ENCODE measurements at places on chromosomes 4 and X.

GRCh38 chr4:1049591-1049905 is 38.1 kb downstream of the FGFRL1 start:
- DNase-seq = no peak

DNA sequence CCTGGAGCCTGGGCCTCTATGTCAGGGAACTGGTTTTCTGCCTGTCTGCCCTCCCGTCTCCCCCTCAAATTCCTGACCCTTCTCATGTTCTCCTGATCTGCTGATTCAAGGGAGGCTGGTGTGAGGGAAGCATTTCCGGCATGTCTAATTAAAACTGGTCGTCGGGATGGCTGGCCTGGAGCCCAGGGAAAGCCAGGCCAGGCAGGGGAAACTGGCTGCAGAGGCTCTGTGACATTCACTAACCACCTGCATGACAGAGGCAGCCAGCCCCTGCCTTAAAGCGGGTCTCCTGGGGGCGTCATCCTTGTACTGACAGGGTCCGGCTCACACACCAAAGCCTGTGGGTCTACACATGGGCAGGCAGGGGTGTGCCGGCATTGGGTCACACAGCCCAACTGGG is 35.2 kb downstream of the ABLIM2 start:
- no peak for DNase-seq

DNA sequence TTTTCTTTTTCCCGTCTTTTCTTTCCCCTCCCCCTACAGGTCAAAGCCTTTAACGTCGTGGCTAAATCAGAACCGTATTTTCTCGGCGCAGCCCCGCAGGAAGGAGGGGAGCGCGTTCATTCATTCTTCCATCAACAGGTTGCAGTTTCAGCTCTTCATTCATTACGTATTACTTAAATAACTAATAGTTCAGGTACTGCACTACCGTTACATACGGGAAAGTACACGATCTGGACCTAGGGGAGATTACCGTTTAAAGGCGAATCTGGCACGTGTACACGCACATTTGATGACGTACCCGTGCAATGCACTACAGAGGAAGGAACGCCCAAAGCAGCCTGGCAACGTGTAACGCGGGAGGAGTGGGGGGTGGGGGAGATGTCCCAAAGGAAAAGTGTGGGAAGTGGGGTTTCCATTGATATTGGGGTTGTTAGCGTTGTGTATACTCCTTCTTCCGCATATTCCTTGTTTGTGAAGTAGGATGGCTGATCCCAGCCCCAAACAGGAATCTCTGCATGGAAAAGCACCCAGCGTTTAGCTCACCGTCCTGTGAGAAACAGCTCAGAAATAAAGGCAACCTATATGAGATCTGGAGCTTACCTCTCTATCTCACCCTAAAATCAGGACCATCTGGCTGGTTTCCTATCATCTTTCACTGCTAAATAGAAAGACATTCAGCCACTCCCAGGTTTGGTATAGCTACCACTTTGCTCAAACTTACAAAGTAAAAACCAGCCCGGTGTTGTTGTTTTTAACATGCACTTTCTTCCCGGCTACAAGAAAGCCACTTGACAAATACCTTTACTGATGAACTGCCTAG is 585 bp upstream of the SEC24D start:
- no peak for DNase-seq

GRCh38 chrX:117610806-117611205 is 505.8 kb downstream of the KLHL13 start:
- no peak for DNase-seq

DNA sequence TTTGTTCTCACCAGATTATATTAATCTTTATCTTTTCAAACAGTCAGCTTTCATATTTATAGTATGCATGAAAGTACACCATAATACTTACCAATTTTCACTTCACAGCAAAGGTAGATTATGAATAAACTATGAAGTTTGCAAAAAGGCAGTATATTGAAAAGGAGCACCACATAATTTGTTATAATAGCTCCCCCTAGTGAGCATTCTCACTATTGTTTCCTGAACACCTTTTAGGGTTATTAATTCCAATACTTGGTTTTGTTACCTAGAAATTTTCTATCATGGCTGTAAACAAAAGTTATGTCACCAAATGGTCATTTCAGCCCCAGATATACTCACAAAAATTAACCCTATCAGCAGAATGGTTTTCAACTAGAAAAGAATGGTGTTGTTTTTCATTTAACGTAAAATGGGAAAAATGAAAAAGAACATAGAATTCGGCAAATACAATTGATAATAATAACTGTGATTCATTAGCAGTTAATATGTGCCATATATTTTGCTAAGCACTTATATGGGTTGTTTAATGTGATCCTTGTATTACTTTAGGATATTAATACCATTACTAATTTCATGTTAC is 30.2 kb upstream of the NKX6-1 start:
- DNase-seq = no peak

DNA sequence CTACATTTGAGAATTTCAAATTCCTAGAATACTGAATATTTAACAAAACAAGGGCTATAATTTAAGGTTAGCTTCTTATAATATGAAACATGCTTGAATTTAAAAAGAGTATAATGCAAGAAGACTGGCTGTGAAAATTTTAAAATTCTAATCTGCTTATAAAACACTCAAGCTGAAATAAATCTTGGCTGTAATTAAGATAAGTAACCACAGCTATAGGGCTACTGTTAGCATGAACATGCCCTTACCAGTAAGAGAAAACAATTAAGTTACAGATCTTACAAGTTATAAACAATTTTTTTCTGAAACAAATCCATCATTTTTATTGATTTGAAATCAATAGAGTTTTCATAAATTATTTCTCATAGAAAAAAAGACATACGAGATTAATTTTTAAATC is 148.2 kb downstream of the INPP4B start:
- no peak for DNase-seq

- no peak for DNase-seq
Measured at GRCh38 chr4:2046031-2046961, 12.8 kb upstream of the NAT8L start.

GRCh38 chr4:5034206-5034605 is 14.9 kb upstream of the CYTL1 start:
- no peak for DNase-seq

GRCh38 chrX:18291006-18291545 is 63.4 kb downstream of the SCML2 start:
- no peak for DNase-seq

GRCh38 chr4:155705664-155706063 is 39.0 kb downstream of the GUCY1A1 start:
- no peak for DNase-seq

- DNase-seq = no peak
Measured at GRCh38 chr4:22363036-22363435, 152.8 kb downstream of the ADGRA3 start.

GRCh38 chr4:3029464-3029863 is 44.9 kb downstream of the HTT-AS start:
- DNase-seq = no peak

GRCh38 chr4:165505958-165506837 is 127.4 kb downstream of the CPE start:
- no peak for DNase-seq

DNA sequence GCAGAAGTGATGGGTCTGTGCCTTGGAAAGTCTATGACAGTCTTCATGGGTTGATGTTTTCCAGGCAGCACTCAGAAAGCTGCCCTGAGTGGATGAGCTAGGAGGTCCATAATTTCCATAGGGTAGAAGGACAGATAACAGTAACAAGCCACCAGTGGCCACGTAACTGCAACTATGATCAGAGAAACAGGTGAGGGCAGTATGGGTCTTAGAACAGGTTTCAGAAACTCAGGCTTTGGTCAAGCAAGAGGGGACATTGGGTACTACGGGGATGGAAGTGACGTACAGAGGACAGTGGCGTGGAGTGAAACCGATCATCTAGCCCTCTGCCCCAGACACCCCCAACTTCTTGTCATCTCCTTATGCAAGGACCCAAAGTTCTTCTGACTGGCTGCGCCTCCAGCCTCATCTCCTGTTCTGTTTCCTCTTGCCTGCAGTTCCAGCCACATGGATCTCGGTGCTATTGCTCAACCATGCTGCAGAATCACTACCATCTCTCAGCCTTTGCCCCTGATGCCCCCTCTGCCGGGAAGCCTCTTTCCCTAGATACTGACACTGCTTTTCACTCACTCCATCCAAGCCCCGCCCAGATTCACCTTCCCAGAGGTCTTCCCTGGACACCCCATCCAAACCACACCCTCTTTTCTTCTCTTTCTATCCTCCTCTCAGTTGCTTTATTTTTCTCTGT is 123.4 kb downstream of the MFAP3L start:
- no peak for DNase-seq

GRCh38 chr4:141036786-141037185 is 96.5 kb downstream of the RNF150 start:
- no peak for DNase-seq

GRCh38 chrX:50469206-50469605 is 1.4 kb downstream of the DGKK start:
- DNase-seq = no peak

DNA sequence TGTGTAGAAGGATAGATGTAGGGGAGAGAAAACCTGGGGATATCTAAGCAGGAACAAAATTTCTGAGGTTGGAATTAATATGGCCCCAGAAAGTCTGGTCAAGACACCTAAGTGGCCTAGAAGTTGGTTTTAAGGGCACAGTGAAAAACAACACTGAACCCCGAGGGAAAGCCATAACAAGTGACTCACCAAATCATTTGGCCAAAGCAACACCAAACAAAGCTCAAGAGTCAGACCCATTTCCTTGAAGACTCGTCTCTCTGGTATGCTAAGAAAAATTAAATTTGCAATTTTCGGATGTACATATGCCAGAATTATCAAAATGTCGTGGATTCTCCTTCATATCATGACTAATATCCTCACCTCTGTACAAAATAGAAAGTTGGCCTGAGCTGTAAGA is 162.9 kb downstream of the SMIM20 start:
- DNase-seq = no peak

DNA sequence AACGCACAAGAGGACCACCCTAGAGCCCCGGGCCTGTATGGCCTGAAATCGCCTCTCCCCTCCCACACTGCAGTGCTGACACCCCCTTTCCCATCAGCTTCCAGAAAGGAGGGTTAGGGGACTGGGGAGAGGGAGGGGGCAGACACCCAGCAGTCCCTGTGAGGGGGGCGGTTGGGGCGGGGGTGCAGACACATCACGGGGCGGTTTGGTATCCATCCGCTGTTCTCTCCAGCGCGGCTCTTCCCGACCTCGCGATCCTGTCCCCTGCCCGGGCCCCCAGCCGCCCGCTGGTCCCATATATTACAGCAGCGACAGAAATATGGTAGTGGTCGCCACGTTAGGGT is 404 bp upstream of the GPRASP2 start:
- no peak for DNase-seq

DNA sequence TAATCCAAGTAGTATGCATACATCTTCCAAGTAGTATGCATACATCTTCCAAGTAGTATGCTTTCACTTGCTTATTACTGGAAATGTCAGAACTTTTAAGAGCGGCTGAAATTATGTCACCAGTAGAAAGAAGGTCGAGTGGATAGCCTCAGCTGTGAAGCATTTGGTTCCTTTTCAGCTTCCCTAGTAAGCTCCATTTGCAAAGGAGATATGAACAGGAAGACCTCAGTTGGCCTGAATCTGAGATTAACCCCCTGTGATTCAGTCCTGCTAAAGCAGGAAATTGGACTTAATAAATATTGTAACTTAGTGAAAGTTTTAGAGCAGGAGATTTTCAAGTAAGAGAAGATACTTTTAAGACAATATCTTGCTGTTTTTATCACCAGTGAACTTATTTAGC is 48.1 kb downstream of the PCDH7 start:
- DNase-seq = no peak

DNA sequence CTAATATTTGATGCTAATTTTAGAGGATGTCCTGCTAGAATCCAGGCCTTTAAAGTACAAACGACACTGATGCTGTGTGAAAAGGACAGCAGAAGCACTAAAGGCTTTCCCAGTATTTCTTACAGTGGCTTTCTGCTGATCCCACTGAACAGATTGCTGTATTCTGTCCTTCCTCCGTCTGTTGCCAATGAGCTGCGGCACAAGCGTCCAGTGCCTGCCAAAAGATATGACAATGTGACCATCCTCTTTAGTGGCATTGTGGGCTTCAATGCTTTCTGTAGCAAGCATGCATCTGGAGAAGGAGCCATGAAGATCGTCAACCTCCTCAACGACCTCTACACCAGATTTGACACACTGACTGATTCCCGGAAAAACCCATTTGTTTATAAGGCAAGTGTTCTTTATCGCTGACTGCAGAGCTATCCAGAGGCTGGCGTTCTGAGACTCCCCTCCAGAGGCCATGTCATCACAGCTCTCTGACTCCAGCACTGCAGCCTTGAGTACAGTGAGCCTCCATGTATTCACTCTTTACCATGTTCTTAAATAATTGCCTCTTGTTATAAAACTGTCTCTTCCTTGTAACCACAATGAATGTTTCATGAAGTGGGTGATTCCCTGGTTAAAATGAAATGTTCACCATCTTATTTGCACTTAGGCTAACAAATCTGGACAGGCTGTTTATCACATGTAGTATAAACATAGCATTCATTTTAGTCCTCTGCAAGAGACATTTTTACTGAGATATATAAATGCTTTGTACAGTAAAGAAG is 43.6 kb downstream of the GUCY1B1 start:
- DNase-seq = no peak

DNA sequence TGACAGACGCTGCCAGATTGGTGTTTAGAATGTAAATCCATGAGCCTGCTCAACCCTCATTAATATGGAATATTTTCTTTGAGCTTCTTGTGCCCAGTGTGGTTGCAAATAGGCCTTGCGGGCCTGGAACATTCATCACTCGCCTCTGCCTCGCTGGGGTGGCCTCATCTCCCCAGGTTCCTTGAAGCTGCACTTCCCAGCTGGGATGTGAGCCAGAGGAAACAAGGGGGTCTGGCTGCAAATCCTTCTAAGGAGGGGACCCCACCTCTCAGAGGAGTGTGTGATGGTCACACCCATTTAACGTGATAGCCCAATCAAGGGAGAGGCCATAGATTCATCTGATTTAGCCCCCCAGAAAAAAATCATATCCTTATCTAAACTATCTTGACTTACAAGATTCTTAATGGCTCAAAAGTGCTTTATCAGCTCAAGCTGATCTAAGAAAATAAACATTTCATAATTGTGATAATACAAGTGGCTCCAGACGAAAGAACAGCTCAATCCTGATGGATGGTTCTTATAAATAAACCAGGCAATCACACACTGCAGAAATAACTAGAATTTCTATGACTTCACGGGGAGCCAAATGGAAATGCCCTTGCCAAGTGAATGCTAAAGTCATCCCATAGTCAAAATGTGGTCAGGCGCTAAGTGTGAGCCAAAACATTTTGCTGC is 189.9 kb downstream of the PTTG2 start:
- no peak for DNase-seq
